ENCODE measurements at places on chromosomes 12 and 14.

DNA sequence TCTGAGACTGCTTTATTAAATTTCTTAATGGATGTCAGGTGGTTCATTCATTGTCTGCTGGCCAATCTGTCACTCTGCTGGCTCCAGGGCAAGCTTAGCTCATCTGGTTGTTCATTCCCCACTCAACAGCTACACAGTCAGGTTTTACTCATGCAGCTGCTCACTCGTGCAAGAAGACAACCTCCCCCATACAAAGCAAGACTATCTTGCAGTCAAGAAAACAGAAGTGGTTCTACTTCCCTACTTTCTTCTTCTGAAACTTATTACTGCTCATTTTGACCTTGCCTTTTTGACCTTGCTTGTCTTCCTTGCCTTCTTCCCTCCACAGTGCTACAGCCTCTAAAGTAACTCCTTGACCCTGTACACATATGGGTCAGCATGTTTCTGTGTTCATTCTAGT is 277.9 kb downstream of the SSPN start:
- DNase-seq: no peak

- DNase-seq: no peak
These were observed 204.9 kb upstream of the C14orf180 start for GRCh38 chr14:104374718-104375080.

GRCh38 chr12:68336889-68337303 is 4.7 kb upstream of the MDM1 start:
- no peak for DNase-seq

GRCh38 chr12:76790564-76791552 is 26.9 kb downstream of the ZDHHC17 start:
- peak; percentile 59 for DNase-seq

DNA sequence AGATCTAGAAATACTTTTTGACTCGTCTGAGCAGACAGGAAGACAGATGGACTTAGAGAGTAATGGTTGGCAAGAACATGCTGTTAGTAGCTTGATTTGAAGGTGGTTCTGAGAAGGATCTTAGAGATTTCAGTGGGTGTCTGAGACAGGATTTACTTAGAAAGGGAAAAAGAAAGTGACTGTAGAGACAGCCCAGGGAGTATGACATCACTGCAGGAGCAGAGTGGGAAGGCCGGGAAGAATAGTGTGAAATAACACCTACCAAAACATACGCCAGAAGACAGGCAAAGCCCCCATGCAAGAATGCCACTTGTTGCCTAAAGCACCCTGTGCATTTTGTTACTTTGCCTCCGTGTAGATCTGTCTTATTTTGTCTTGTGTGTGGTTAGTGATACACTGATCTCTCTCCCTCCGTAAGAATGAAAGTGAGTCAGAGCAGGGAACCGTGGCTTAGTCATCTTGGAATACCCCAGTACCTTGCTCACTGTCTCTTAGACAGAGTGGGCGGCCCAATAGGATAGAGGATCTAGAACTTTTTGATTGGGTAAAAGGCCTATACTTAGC is 161.3 kb upstream of the IFNG-AS1 start:
- DNase-seq: no peak

- no peak for DNase-seq
These were observed 6.0 kb upstream of the PCNX1 start for GRCh38 chr14:70901269-70901668.

GRCh38 chr14:91358654-91359220 is 58.9 kb downstream of the CCDC88C start:
- DNase-seq: no peak

DNA sequence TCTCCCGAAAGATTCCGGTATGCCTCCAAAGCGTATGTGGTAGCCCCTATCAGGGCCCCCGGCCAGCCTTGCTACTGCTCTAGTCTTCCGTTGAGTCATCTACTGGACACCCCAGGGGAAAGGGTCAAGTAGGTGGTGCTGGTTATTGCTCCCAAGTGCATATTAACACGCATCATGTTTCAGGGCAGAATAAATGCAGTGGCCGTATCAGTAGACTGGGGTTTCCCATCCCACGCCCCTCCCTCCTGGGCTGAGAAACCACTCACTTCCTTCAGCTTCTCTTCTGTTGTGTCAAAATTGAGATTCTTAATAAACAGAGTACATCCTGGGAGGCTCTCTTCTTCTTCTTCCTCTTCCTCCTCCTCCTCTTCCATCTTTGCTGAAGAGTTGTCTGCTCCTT is 39.3 kb downstream of the RBM19 start:
- DNase-seq: no peak

- DNase-seq: peak; percentile 62
These were observed 5.5 kb downstream of the AQP5 start for GRCh38 chr12:49967042-49967776.

- no peak for DNase-seq
These were observed 70.5 kb downstream of the TMEM260 start for GRCh38 chr14:56650048-56650447.

DNA sequence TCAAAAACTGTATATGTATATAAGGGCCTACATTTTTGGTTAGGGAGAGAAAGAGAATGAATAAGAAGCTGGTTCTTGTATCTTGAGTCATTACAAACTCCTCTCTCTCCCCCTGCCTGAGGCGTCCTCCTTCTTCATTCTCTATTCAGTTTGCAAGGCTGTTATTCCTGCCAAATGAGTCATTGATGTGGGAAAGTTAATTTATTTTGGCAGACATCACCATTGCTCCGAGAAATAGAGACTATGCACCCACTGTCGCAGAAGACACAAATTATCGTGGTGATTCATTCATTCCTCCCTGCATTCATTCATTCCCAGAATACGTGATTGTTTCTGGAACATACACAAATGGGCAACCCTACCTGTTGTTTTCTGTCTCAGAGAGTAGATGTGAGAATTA is 112.5 kb upstream of the MED13L start:
- DNase-seq: no peak

DNA sequence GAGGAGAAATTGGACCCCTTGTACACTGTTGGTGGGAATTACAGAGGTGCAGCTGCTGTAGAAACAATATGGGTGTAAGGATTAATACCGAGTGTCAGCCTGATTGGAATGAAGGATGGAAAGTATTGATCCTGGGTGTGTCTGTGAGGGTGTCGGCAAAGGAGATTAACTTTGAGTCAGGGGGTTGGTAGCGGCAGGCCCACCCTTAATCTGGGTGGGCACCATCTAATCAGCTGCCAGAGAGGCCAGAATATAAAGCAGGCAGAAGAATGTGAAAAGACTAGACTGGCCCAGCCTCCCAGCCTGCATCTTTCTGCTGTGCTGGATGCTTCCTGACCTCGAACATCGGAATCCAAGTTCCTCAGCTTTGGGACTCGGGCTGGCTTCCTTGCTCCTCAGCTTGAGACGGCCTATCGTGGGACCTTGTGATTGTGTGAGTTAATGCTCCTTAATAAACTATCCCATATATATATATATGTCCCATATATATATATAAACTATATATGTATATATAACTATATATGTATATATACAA is 38.4 kb upstream of the PPP2R5C start:
- no peak for DNase-seq

DNA sequence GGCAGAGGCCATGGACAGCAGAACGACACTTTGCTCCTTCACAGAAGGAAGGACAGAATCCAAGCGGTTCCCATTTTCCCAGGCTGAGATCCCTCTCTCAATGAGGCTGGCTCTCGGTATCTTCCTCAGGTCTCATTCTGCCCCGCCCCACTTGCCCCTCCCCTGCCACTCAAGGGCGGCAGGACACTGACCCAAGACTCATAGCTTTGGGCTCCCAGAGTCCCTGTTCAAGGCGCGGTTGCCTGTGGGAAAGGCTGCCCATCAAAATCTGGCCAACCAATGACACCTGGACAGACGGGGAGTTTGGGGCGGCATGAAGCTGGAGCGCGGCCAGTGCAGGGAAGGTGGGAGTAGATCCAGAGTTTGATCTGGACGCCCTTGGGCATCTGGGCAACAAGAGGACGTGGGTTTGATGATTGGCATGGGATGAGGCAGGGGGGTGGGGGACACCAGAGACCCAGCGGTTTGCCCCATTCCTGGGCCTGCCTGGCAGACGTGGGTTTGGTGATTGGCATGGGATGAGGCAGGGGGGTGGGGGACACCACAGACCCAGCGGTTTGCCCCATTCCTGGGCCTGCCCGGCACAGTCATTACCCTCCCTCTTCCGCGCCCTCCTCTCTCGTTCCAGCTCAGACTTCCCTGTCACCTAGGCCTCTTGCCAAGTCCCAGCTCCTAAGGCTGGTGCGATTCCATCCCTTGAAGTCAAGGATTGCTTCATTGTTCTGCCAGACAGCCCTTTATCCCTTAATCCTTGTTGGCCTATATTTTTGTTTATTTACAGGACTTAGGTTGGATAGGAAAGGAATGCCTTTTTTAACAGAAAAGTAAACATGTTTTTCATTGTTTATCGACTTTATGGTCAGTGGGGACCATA is 92.1 kb downstream of the NINJ2 start:
- no peak for DNase-seq

DNA sequence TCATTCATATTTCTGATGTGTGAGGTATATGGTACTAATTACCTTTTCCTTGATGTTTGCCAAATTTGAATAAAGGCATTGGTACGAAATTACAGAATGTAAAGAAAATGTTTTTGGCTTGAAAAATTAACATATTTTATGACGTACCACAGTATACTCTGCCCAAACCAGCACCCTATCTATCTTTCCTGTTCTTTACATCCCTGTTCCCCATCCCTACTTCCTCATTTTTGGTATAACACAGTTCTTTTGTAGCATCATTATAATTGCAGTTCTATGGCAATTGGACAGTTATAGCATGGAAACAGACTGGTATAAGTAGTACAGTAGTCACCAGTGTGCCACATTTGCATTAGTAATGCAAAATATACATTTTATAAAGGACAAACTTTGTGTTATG is 7.0 kb upstream of the CCT2 start:
- no peak for DNase-seq

DNA sequence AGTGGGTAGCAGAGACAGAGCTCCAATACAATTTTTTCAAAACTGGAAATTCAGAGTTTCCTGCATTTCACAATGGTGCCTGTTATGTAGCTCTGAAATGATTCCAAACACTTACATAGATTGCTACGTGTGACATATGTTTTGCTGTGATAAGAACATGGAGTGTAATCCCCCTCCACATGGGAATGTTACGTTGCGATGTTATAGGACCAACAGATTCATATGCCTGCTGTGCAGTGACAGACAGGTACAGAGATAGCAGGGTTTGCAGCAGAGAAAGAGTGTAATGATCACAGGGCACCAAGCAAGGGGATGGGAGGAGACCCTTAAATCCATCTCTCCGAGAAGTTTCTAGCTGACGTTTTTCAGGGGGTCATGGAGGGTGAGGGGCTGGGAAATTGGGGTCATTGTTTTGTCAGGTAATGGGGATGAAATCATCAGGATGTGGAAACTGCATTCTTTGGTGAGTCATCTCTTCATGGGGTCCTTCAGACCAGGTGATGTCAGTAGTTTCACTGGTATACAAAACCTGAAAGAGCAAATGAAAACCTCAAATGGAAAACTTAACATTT is 76.6 kb upstream of the OSBPL8 start:
- no peak for DNase-seq

- DNase-seq: no peak
These were observed 12.5 kb upstream of the GALNT6 start for GRCh38 chr12:51403681-51404136.
